ENCODE measurements at places on chromosomes 5 and 9. TPM values are rescaled to one million over a fixed set of nuclear protein-coding genes. Genes with fewer than 3 reads are reported as not detected.

SLC34A3 gene
- total RNA-seq, result not detected

PLAA gene
- 25.4 TPM for total RNA-seq

TARS1 gene
- 87.3 TPM for total RNA-seq

GABRA6 gene
- not detected for total RNA-seq

ZFP2 gene
- total RNA-seq, result 4.0 TPM

CD72 gene
- not detected for total RNA-seq

SLC4A9 gene
- not detected for total RNA-seq

SPINK4 gene
- not detected for total RNA-seq

DNA sequence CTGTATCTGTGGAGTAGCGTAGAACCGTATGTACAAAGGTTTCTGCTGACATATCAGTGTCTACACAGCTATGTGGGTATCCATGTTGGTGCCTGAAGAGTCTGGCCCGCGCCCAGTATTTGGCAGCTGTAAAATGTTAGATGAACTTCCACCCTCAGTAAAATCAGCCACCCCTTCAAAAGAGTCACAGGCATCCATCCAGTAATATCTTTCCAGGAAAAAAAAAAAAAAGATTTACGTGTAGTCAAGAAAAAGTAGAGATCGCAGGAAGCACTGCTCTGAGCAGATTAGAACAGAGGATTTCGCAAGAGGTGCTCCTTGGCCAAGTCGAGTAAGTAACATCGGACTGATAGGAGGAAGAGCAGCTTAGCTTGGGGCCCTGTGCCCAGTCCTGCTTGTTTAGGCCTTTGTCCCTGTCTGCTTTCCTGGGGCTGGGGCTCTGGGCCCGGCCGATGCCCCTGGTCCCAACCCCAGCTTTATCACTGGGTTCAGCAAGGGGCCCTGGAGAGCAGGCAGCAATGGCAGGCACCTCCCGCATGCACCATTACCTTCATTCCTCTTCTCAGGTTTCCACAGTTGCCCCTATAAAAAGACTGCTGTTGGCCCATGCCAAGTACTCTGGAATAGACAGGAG lies 21.2 kb downstream of the DAPK1 start:
- peak; percentile 90 for DNase-seq

GRCh38 chr5:38726279-38726678 lies 119.5 kb upstream of the OSMR start:
- no peak for DNase-seq

DNA sequence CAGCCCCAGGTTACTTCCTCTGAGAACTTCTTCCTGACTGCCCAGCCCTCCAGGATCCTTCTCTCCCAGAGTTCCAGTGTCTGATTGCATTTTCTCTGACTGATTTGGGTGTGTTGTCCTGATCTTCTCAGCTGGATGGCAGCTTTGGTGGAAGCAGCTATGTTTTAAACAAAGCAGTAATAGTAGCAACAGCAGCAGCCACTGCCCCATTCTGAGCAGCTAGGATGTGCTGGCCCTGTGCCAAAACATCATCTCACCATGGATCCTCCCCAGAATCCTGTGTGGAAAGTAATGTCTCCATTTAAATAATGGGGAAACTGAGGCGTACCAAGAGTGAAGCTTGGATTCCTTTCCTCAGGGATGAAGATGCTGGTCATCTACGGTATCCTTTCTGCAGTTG lies 46.4 kb upstream of the PSD2 start:
- no peak for DNase-seq

DNA sequence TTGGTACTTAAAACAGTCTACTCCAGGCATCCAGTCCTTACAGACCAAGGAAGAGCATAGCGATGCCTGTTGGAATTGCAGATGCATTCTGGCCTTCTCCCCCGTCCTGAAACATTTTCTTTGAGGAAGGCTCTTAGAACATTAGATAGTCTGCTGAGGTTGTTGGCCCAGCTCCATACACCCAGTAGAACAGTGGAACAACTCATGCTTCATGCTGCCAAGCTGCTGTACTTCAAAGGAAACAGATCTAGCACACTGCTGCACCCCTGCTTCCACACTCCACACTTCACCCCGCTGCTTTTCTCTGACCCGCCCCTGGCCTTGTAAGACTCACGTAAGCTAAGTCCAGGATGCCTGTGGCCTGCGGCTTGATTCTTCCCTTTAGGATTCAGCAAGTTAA lies 33.4 kb upstream of the NCS1 start:
- no peak for DNase-seq

DNA sequence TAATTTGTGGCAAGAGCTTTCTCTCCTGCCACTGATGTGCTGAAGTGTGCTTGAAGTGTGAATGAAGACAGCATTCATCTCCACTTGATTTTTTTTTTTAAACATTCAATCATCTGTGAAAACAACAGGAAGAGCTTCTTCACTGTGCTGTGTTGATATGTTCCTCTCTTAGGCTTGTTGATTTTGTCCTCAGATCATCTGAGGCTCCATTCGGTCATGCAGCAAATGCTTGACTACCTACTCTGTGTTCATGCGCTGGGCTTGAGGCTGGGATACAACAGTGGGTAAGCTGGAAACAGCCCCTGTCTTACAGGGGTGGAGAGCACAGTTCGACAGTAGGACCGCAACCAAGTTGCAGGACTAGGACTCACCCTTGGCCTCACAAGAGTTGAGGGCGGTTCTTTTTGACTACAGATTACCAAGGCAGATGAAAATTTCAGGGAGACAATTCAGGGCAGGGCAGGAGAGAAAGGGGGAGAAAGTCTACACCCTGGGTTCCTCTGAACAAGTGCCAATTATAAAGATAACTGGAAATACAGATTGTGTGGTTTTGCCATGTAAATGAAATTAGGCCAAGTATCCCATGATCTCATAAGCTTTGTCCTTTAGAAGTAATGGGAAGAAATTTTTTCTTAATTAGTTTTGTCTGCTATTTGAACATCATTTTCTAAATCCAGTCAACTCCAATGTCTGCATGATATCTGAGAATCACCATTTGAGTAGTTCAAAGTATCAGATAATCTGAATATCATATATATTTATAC lies 31.0 kb upstream of the F2R start:
- DNase-seq, result no peak

GRCh38 chr5:55344392-55344992 lies 36.7 kb downstream of the MTREX start:
- DNase-seq, result no peak

DNA sequence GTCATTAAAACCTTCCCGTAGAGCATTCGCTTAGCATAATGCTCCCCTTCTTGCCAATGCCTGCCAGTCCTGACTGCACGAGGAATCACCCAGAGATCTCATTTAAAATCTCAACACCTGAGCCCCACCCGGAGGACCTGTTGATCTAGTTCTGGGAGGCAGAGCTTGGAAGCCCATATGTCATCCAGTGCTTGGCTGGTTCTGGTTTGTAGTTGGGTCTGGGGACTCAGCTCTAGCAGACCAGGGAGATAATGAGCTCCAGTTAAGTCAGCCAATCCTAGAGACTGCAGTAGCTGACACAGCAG lies 131.8 kb upstream of the DAP start:
- DNase-seq, result no peak

- DNase-seq, result no peak
Observed at GRCh38 chr5:112977440-112977861, 853 bp downstream of the DCP2 start.

DNA sequence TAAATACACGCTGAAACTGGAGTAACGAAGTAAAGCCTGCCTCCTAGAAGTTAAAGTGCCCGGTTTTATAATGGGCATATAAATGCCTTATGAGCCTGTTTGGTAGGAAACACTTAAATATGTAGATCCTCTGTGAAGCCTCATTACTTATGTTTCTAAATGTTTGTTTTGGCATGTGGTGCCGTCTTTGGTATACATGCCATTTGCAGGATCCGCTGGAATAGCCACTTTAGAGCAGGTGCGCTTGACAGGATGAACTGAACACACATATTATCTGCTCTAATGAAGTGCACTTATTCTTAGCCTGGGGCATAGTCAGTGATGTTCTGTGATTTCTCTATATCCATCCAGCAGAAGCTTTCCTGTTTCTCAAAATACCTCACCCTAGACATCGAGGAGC lies 778.1 kb upstream of the WWC1 start:
- DNase-seq, result no peak

DNA sequence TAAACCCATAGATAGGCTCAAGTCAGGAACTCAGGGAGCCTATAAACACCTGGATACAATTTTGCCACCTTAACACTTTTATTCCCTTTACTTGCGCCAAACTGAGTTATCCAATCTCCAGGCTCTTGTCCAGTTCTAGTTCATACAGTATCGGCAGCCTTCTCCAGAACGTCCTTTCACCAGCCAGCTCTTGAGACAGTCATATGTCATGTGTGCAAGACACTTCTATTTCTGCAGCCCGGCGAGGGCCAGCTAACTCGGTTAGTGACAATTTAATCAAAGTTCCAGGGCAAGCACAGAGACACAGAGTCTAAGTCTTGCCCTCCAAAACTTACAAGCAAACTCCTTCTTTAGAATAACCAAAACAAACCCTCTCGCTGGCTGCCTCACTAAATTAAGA lies 12.9 kb downstream of the ABCA1 start:
- no peak for DNase-seq

DNA sequence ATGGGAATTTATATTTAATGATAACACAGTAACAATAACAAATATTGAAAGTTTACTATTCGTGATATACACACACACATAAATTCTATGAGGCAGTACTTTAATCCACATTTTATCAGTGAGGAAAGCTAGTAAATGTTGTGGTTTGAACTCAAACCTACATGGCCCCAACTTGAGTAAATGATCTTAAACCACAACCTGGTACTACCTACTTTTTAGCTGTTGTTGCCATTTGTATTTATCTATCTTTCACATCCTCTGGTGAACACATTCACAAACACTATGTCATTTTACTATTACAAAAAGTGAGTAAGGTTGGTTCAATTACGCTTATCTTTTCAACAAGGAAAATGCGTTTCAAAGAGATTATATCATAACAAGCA lies 186.1 kb downstream of the SMC2 start:
- DNase-seq, result no peak

DNA sequence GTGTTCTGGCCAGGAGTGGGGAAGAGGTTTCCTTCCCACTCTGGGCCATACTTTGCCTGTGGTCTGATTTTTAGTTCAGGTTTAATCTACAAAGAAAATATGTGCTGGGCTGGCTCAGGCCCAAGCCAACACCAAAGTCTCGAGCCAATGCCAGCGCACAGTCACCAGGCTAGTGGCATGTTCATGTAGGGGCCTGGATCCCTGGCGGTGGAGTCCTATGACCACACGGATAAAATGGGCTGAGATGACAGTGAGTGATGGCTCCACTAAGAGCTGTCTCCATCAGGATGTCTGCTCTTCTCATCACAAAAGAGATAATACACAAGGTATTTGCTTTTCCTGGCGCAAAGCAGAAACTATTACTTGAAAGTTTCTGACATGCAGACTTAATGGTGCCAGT lies 92.9 kb upstream of the PTPN3 start:
- no peak for DNase-seq

DNA sequence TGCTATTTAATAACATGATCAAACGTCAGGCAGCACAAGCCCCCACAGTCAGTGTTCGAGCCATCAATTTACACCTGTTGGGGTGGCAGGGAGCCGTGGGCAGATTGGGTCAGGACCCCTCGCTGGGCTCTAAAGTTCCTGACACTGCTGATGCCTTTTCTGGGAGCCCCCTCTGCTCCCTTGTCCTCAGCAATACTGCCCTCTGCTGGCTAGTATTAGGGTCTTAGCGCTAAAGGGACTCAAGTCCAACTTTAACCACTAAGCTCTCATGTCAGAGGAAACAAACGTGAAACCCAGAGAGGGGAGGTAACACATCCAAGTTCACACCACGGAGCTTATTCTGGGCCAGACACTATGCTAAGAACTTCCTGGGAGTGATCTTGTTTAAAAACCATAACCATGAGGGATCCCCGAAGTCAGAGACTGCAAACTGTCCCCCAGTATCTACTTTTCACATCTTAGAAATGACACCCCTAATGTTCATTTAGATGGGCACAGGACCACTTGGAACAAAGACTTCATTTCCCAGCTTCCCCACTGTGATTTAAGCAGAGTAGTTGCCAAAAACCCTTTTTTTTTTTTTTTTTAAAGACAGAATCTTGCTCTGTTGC lies 20.4 kb downstream of the ANKS6 start:
- DNase-seq, result no peak

- DNase-seq, result peak; percentile 74
Observed at GRCh38 chr5:6581559-6582426, 51.1 kb downstream of the NSUN2 start.

DNA sequence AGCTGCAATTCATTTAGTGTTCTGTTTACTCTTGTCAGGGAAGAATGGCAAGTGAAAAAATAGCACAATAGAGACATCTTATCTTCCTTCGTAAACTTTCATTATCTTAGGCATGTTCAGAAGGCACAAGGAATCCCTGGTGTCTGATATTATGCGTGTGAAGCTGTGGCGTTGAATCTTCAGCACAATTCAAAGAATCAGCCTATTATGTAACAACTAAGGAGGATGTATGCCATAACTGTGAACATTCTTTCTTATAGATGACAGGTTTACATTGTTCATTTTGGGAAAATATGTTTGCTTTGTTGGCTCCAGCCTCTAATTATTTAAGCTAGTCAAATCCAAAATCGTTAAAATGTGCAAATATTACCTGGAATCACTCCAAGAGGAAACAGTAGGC lies 446.1 kb downstream of the ANXA1 start:
- DNase-seq, result no peak

GRCh38 chr5:140349244-140349643 lies 2.8 kb upstream of the HBEGF start:
- DNase-seq, result no peak

- no peak for DNase-seq
Observed at GRCh38 chr5:67021962-67022361, 174.6 kb downstream of the CD180 start.

DNA sequence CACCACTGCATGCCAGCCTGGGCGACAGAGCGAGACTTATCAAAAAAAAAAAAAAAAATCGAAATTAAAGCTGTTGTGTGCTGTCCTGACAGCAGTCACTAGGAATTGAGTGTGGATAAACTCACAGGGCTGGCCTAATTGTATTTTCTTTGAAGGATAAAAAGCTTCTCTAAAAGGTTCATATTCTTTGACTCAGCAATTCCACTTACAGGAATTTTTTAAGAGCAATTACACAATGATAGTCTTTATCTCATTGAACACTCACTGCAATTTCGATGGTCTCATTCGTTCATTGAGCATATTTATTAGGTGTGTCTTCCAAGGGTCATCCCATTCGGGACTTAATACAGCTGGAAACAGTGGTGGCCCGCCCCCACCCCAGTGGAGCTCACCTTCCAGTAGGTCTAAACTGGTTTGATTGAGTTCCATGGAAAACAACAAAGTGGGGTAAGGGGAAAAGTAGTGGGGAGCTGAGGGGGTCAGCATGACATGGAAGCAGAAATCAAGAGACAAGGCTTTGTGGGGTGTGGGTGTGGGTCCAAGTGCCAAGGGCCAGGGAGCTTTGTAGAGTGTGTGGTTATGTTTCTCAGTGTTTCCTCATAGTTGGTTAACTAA lies 6.7 kb downstream of the CDK9 start:
- DNase-seq, result no peak

GRCh38 chr9:36995927-36996705 lies 38.0 kb downstream of the PAX5 start:
- DNase-seq, result no peak

- DNase-seq, result no peak
Observed at GRCh38 chr5:160649304-160649703, 202.7 kb downstream of the ATP10B start.

GRCh38 chr5:43753069-43753468 lies 150.1 kb downstream of the NNT start:
- no peak for DNase-seq

Measured in esophagus muscularis mucosa (tissue), 4 donors.